Ascending aorta (tissue), 2 donors: ENCODE measurements at places on chromosomes 7 and 10. TPM values are rescaled to one million over a fixed set of nuclear protein-coding genes. Genes with fewer than 3 reads are reported as not detected.

DNA sequence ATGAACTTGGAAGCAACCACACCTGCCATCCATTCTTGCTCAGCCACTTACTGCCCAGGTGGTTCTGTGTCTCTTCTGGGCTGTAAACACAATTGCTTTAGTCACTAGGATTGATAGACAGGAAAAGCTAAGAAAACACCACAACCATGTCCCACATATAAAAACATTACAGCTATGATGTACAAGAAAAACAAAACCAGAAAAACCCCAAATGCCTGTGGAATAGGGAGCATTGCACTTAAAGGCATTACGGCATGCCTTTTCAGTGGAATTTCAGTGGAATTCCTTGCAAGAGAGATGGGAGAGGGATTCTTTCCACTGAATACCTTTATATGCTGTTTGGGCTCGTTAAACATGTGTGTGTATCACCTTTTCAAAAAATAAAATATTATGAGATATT, 44.2 kb upstream of the GPR26 start:
- no peak for DNase-seq

DNA sequence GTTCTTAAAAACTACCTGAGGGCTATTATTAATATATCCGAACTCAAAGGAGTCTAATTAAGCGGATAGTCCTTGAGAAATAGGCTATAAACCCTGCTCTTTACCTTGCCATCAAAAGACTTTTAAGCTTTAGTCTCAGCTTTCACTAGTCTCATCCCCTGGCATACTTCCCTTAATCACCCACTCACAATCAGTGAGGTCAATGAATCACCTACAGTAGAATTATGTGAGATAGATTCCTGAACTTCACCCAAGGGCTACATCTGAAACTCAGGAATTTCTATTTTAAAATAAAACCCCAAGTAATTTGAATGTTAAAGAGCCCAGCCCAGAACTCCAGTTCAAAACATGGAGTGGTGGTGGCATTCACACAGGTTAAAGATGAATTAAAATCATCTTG, 108.7 kb downstream of the ETV1 start:
- no peak for DNase-seq

DNA sequence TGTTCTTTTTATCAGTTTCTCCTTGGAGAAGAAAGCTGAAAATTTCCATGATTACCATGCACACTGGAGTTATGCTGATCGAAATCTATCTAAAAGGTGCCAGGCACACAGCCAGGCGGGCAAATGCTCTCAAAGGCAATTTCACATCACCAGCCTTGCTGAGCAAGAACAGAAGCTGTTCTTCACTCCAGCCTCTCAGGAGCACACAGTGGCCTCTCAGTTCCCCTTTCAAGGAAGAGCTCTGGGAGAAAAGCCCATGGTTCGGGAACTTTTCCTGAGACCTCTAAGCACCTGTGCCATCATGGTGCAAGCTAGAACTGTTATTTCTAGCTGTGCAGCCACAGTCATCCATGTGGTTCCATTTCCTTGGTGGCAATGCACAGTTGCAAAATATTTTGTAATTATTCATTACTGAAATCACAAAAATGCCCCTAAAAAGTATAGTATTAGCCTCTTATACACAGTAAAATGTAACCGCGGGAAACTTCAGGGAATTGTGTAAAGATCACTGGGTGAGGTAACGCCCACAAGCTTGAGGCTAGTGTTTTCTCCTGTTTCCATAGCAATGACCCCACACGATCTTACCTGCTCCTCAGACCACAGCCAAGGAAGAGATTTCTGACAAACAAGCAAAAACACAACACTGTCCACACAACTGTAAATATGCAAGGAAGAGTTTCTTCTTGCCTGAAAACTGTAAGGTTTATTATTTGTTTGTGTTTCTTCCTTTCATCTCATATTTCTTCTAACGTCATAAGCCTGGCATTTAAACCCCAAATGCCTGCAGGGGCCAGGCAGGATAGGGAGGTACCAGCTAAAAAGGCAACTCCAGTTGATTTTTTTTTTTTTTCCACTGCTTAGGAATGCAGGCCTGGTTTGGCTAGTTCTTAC, 121.2 kb downstream of the FAM107B start:
- DNase-seq = no peak

The ZNF425 gene
- total RNA-seq = not detected

The LRRC17 gene
- 10.5 TPM for total RNA-seq

The H2BK1 gene
- not detected for total RNA-seq

The RAB19 gene
- total RNA-seq = not detected
